Ureter (tissue), 1 donor: ENCODE measurements at places on chromosomes 2 and 18. TPM values are rescaled to one million over a fixed set of nuclear protein-coding genes. Genes with fewer than 3 reads are reported as not detected.

GRCh38 chr2:206890926-206891325 lies 48.4 kb upstream of the CPO start:
- no peak for DNase-seq

- DNase-seq: no peak
Observed at GRCh38 chr2:85091838-85092237, 41.4 kb upstream of the TCF7L1 start.

The FOXI3 gene
- total RNA-seq: not detected

The LRP2 gene
- total RNA-seq: 0.13 TPM

The RNF144A gene
- 15.2 TPM for total RNA-seq

GRCh38 chr18:21134895-21135294 lies 23.3 kb upstream of the ROCK1 start:
- DNase-seq: no peak

DNA sequence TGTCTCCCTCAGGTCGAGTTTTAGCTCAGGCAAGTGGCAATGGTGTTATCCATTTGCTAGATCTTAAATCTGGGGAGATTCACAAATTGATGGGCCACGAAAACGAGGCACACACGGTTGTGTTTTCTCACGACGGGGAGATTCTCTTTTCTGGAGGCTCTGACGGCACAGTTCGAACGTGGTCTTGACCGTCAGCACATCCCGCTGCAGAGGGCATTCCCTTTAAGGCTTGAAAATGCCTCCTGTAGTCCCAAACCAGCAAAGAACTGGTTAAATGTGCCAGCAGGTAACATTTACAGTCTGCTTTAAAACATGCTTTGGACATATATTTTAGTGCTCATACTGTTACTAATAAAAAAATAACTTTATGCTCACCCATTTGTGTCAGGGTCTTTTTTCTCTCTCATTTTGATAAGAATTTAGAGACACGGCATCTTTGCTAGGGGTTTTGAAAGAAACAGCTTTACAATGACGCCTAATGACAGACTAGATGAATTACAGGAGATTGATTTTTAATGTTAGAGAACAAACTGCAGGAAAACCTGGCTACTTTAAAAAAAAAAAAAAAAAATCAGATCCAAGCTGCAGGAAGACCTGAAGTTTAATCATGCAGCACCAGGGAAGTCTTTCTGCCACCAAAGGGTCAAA lies 602 bp upstream of the VWC2L start:
- no peak for DNase-seq

- peak; percentile 28 for DNase-seq
Observed at GRCh38 chr18:58867281-58867961, 2.7 kb downstream of the ZNF532 start.

- no peak for DNase-seq
Observed at GRCh38 chr2:238094438-238095022, 5.6 kb upstream of the ESPNL start.

DNA sequence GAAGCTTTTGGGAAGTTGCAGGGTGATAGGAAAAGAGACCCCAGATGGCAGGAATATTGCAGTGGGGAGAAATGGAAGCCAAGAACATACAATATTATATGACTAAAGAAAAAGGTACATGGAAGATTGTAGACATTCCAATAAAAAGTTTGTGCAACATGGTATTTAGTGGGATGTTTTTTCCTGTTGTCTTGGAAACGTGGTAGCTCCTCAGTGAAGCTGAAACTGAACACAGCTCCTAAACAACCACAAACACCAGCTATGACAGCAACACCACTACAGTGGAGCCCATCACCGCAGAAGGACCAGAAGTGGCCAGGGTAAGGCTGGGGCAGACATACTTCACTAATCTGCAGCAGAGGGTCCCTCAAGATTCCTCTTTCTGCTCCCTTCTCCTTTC lies 246.8 kb downstream of the CDH20 start:
- no peak for DNase-seq

GRCh38 chr2:202628646-202629198 lies 6.0 kb upstream of the FAM117B start:
- no peak for DNase-seq

DNA sequence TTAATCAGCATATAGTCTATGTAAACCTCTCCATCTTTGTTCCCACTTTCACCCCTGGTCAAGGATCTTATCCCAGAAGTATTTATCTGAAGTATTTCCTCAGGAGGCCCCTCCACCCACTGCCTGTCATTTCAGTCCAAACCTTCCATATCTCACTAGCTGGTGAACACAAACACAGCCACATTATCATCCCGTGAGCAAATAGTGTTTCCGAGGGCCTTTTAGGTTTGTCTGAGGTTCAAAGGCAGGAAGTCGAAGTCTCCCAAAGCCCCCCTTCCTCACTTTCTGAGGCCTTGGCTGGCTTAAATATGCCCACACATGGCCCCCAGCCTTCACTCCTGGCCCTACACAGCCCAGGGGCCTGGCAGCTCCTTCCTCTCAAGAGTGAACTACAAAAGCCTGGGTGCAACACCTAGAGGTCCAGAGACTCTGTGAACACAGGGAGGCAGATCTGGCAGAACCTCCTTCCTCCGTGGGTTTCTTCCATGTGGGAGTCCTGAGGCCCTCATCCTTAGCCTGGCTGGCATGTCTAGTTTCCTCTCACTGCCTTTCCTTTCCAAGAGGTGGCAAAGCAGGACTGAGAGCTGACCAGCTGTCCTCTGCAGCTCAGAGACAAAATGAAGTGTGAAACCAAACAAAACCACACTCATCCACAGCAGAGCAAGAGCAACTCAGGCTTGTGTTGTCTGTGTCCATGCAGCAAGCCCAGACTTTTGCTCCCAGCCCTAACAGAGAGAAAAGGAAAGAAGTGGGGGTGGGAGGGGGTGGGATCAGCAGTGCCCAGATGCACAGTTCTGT lies 264.2 kb downstream of the SS18 start:
- no peak for DNase-seq

GRCh38 chr2:188303363-188304031 lies 11.8 kb downstream of the GULP1 start:
- DNase-seq: no peak
